ENCODE measurements at places on chromosomes 11 and 22.

DNA sequence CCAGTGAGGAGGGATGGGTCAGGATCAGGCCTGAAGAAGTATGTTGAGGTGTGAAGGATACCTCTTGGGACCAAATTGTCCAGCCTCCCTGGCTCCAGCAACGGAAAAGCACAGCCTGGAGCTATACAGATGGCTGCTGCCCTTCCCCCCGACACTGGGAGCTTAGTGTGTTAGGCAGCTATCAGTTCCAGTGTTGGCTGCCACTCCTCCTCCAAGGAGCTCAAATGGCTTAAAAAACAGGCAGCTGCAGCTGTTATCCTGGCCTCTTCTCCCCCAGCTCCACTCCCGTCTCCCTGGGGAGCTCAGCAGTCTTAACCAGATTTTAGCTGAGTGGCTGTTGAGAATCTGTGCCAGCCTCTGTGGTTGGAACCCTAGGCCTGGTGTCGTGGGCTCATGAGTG is 225.0 kb downstream of the JRKL start:
- DNase-seq: no peak

DNA sequence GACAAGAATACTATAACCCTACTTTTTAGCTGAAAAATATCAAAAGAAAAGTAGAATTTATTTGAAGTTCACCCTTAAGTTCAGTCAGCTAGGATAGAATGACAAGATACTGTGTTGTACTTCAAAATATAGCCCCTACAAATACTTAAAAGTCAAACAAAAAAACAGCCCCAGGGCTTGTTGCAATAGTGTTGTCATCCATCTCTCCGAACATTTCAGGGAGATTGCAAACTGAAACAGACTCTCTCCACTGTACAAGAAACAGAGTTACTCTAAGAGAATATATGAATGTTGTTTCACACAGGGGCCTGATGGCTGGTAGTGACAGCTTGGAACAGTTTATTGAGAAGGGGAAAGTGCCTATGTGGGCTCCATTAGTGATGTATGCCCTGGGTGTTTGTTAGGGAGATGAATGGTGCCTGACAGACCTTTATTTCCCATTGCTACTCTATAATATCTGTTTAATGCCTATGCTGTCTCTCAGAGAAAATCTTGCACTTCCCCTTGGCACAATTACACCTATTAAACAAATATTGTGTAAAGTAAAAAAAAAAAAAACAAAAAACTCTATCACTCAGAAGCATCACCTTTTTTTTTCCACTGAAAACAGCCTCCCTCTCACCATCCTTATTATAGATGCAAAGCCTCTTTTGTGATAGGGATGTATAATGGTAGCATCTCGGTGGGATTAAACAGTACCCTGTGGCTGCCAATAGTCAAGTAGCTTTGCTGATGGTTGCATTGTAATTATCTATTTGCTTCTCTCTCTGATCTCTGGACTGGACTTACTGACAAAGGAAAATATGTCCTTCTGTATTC is 506.3 kb upstream of the LUZP2 start:
- DNase-seq: no peak

GRCh38 chr11:103541186-103541795 is 432.1 kb downstream of the DYNC2H1 start:
- DNase-seq: no peak

DNA sequence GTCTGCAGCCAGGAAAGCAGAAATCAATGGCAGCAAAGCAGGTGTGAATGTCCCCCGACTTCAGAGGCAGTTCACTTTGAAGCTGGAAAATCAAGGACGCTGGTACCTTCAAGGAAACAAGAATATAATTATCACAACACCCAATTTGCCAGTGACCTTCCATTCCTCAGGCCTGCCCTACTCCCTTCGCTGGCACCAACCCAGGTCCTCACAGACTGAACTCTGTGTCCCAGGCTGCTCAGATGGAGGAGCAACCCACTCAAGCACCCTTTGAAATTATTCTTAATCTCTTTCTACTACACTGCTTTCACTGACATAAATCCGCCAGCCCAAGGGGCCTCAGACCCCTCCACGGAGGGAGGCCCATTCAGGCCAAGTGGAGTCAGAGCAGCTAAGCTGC is 64.7 kb upstream of the WT1 start:
- no peak for DNase-seq
